ENCODE measurements at places on chromosomes 7 and 10.

DNA sequence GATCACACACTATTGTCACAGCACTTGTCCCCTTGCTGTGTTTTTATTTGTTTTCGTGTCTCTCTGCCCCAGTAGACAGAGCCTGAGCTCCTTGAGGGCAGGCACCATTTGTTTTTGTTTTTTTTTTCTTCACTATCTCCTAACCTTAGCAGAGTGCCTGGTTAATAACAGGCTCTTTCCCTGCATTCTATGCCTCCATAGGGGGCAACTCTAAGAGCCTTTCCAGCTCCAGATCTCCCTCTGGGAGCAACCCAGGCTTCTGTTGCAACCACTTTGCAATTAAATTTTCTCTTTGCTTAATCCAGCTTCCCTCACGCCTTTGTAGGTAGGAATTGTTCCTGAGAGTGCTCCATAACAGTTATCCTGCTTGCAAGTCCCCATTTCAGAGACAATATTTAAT lies 148.4 kb downstream of the PLXDC2 start:
- no peak for DNase-seq

DNA sequence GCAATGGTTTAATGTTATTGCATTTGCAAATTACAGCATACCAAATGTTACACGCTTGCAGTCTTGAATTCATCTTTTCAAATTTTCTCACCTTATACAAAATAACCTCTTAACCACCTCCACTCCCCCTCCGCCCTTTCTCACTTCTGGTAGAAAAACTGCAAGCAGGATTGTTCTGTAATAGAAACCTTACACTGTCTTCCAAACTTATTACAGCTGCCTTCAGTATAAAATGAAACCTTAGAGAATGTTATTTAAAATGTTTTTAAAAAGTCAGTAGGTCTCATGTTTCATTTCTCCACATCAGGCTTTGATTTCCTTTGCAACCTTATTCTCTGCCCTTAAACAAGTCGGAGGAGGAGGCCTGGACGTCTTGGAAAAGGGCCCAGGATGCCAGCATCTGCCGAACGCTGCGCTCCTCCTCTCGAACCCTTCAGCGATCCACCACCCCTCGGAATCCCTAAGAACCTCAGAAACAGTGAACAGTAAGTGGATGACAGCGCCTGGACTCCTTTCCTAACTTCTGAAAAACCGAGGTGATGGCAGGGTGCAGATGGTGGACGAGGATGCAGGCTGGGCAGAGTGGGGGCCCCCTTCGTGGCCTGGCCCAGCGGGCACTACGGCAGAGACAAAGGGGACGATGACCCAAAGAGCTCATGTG lies 74.0 kb downstream of the FGFR2 start:
- DNase-seq: no peak

GRCh38 chr7:70602117-70602516 lies 529.8 kb upstream of the GALNT17 start:
- DNase-seq: no peak

GRCh38 chr7:79403451-79403850 lies 50.0 kb downstream of the MAGI2 start:
- no peak for DNase-seq
